ENCODE measurements at places on chromosomes 13 and 19.

DNA sequence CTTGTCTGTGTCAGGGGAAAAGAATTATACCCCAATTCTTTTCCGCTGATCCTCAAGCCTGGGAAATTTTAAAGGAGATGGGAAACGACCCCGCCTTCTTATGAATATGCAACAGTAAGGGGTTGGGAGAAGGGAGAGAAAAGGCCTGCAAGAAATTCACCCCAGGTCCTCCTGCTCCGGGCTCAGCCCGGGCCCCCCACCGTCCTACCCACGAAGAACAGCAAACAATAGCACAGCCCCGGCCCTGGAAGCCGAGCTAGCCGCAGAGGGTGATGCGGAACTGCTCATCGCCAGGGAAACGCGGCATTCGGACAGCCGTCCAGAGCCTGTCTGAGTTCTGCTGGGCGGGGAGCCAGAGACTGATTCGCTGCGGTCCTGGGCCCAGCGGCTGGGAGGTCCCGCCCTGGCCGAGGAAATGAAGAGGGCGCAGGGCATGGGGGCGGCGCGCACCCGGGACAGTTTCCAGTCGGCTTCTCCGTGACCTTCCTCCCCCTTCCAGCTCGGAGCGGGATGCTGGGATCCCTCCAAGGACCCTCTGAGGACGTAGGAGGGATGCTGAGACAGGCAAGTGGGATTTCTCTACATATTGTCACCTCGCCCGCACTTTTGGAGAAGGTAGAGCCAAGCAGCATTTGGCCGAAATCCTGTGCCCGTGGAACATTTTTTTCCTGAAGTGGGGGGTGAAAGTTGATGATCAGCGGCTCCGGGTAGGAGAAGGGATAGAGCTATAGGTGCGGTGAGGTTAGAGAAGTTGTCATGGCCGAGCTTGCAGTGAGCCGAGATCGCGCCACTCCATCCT is 82.3 kb upstream of the C1QTNF9B start:
- no peak for DNase-seq

DNA sequence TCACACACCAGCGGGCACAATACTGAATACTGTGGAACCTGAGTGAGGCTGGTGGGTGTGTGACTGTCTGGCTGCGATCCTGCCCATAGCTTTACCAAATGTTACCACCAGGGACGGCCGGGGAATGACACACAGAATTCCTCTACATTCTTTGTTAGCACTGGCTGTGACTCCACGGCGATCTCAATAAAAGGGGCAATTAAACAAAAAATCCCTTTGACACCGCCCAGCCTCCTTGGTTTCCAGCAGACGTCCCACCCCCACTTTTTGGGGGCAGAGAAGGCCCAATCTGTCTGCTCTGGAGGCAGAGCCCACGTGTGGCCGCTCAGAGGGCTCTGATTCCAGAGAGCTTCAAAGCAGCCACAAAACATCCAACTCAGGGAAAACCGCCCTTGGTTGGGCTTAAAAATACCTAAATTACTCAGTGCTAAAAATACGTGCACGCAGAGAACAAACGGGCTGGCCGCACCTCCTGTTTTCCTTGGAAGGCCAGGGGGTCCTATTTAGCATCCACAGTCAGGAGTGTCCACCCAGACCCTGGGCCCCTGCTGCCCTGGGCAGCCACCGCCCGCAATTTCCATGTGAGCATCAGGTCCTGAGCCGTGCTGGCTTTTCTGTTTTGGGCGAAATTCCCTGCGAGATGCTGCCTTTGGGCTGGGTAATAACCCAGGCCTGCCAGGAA is 47.8 kb downstream of the GADD45B start:
- DNase-seq = no peak

GRCh38 chr19:4018775-4019504 is 11.4 kb downstream of the PIAS4 start:
- DNase-seq = no peak

DNA sequence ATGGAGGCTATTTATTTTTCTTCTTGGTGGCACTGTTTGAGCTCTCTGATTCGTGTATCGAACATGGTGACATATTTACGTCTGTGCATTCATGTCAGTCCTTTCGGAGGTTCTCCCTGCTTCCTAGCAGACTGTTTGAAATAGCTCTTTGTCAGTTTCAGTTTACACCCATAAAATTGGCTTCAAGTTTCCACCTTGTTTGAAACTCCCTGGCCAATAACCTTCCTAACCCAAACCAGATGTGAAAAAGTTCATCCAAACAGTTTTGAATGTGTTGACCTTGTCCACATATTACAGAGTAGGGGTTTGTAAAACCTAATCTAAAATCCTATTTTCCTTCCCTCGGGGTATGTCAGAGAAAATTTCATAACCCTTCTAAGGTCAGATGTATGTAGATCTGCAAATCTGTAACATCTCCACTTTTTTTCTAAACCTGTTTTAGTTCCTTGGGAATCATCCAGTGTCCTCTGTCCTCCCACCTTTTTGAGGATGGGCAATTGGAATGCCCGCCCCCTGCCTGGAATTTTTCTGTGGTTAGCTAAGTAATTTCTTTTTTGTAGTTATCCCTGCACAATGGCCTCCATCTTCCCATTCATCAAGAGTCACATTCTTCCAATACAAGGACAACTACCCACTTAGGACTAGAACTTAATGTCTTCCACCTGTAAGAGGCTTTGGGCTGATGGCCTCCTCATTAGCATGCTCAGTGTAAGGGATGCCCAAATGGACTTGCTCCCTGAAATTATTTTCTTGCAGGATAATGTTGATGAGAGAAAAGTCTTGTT is 499.8 kb downstream of the GPC6 start:
- DNase-seq = no peak

- DNase-seq = no peak
These were observed 116.6 kb downstream of the KL start for GRCh38 chr13:33132644-33133440.

DNA sequence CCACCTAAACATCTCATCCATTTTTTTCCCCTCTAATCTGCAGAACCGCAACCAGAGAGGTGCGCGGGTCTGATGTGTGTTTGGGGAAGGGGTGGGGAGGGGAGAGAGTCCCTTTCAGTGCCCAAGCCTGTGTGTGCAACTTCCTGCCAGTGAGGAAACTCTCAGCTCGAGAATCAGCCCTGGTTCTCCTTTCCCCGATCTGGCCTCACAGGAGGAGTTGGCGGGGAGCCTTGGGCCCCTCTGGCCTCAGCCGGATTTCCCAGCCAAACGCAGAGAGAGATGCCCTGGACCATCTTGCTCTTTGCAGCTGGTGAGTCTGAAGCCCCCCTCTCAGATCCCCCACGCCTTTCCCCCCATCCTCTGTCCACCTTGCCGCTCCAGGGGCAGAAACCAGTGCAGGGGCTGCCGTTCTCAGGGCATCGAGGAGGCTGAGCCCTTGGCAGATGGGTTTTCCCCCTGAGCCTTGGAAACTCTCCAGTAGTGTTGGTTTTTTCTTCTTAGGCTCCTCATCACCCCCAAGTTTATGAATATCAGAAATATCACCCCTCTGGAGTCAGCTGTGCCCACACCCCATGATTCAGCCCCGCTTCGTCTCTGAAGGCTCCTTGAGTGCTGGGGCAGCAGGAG is at the start of gene C19orf38:
Gene C19orf38, plus strand, starts transcription at position 186 of the 627 bp plus-strand sequence. Its CDS starts 94 bp downstream, at position 280.
- no peak for DNase-seq

DNA sequence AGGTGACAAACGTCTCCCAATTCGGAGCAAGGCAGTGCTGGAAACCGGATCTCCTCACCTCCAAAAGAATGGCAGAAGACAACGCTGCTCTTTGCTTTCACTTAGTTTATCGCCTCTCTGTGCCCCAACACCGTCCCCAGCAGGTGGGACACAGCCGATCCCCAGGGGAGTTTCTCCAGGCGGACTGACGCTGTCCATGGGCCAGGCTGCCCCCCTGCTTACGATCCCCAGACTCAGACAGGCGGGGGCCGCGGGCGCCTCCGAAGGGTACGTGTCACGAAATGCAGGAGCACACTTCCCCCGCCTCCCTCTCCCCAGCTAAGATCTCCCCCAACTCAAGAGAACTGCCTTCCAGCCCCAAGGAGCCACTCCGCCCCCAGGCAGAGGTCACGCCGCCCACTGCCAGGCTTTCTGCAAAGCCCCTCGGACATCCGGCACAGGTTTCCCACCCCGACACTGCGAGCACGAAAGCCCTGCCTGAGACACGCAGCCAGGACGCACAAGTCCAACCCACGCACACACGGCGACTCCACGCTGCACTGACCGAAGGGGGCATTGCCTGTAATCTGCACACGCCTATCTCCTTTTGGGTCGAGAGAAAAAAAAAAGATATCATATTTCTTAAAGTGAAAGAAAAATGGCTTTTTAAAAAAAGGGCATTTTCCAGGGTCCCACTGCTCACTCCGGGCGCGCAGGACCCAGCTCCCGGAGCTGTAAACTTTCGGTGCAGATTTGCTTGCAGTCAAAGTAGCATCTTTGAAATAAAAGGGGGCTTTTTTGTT is 2.0 kb downstream of the SPRY2 start:
- no peak for DNase-seq
